Activated CD8-positive, alpha-beta T cell treated with anti-CD3 and anti-CD28 coated beads, Interleukin-2, amount 10 ng/mL, durations not matched to agents 7 days and 5 days (primary cell): ENCODE measurements at places on chromosomes 4 and X. TPM values are rescaled to one million over a fixed set of nuclear protein-coding genes. Genes with fewer than 3 reads are reported as not detected.

Gene TTC29
- not detected for total RNA-seq

Gene DMRTC1B
- total RNA-seq: 0.18 TPM

Gene SATL1
- not detected for total RNA-seq

Gene TRPC5OS
- total RNA-seq: not detected

Gene FMR1NB
- total RNA-seq: not detected

Gene ATP2B3
- total RNA-seq: not detected

Gene KIF4A
- 41.3 TPM for total RNA-seq

Gene GAB1
- total RNA-seq: 0.79 TPM

Gene MPP1
- 72.6 TPM for total RNA-seq

Gene TAF7L
- total RNA-seq: not detected

Gene SH3RF1
- 0.08 TPM for total RNA-seq

Gene NEIL3
- 33.7 TPM for total RNA-seq

Gene MAD2L1
- 68.5 TPM for total RNA-seq

- no peak for DNase-seq
- no peaks in the 10 kb centered on the region for H3K27me3 ChIP-seq
- H3K4me1 ChIP-seq: no peaks in the 10 kb centered on the region
- H3K36me3 ChIP-seq: no peaks in the 10 kb centered on the region
- H3K27ac ChIP-seq: no peak overlapping the region
Observed at GRCh38 chr4:171025776-171026175, 787.4 kb upstream of the GALNTL6 start.

DNA sequence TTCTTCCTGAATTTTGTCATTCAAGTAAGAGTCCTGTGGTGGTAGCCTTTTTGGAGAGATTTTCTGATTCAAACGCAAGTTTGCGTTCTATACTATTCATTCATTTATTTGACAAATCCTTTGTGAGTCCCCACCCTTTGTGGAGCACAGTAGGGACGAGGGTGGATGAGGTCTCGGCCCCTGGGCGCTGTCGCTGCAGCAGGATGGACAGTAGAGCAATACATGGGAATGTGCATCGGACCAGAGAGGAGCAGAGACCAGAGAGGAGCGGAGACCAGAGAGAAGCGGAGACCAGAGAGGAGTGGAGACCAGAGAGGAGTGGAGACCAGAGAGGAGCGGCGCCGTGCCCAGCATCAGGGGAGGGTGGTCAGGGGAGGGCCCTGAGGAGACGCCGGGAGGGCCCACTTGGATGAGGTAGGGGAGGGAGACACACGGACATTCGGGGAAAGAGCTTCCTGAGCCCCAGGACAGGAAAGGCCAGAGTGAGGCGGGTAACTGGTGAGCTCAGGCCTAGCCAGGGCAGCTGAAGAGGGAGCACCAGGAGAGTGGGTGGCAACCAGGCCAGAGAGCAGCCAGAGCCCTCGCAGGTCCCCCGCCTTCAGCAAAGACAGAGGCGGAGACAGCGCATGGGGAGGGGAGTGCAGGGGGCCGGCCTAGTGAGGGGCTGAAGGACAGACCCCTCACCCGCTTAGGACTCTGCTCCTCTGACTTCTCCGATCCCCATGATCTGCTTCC, 67.3 kb downstream of the NAT8L start:
- peaks cover 3% of the 10 kb centered on the region for H3K27me3 ChIP-seq
- peaks cover 2% of the 10 kb centered on the region for H3K36me3 ChIP-seq
- H3K4me1 ChIP-seq: no peaks in the 10 kb centered on the region
- no peak overlapping the region for H3K27ac ChIP-seq
- no peak overlapping the region for H3K4me3 ChIP-seq
- DNase-seq: no peak

DNA sequence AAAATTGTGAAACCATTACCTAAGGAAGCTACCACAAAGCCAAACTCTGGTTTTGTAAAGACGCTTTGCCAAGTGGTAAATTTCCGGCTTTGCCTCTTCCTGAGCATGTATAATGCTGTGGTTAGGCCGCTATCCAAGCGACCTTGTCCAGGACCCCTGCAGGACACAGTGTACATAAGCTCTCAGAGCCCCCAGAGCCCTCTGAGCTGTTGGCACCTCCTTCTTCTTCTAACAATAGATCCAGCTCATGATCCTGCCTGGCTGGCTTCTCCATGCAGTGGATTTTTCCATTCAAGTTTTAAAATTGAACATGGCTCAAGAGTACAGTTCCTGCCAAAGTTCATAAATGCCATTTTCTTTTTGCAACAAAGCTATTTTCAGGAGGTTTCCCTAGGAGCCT, 326.7 kb downstream of the MAPK10 start:
- no peaks in the 10 kb centered on the region for H3K27me3 ChIP-seq
- no peaks in the 10 kb centered on the region for H3K4me1 ChIP-seq
- no peak overlapping the region for H3K4me3 ChIP-seq
- no peaks in the 10 kb centered on the region for H3K36me3 ChIP-seq

DNA sequence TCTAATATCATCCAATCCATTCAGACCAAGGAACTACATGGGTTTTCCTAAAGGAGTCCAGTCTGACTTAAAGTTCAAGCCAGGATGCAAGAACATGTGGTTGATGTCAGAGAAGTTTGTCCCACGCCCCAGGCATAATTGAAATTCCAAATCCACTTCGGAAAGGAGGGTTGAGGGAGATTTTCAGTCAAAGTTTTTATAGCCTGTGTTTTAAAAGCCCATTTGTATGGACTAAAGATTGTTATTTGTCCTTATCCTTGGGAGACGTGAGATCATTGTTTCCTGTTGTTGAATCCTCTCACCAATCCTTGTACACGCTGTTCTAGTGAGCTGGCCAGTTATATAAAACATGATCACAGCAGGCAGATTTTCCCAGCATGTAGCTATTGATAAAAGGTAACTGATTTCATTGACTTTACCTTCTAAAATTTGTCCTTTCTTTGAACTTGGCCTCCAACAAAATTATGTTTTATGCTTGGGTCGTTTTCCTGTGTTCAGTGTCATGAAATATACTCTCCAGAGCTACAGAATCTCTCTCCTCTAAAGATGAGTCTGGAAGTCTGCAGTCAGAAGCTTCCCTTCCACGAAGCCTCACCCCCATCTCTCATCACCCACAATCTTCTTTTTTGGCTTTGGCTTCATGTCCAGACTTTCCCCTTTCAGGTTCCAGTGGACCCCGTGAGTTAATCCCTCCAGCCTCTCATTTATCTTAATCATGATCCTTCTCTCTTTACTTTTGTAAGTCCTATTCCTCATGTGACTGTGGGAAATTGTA, 92.9 kb downstream of the ATP10D start:
- H3K4me3 ChIP-seq: no peak overlapping the region
- H3K27ac ChIP-seq: no peak overlapping the region
- no peak for DNase-seq
- H3K36me3 ChIP-seq: peaks cover 4% of the 10 kb centered on the region
- no peaks in the 10 kb centered on the region for H3K27me3 ChIP-seq
- H3K4me1 ChIP-seq: no peaks in the 10 kb centered on the region

- H3K27ac ChIP-seq: no peak overlapping the region
- H3K4me3 ChIP-seq: no peak overlapping the region
- DNase-seq: no peak
- H3K27me3 ChIP-seq: no peaks in the 10 kb centered on the region
- no peaks in the 10 kb centered on the region for H3K4me1 ChIP-seq
Observed at GRCh38 chr4:41572956-41573355, 35.0 kb downstream of the LIMCH1 start.

DNA sequence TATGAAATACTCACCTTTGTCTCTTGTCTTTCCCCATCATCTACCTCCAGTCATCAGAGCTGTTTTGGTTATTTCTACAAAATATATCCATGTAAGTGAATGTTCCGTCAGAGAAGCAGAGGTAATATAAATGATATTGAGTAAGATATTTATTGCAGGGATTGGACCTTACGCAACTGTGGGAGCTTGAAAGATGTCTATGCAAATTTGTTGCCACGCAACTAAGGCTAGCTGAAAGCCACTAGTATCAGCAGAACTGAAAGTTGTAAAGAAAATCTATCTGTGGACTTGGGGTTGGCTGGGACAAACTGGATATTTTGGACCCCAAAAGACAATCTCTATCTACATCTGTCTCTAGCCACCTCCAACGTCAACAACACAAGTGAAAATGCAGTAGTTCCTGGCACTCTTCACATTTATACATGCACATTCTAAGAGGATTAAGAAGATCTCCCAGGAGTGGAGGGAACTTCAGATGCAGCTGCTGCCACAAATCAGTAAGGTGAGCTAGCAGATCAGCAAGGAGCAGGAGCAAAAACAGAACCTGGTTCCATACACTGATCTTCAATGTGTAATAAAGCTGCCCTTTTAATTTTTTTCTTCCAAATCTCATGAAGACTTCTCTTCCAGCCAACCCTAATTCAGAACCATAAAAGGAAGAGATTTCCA, 8.5 kb upstream of the CCSER1 start:
- no peak overlapping the region for H3K27ac ChIP-seq
- no peak overlapping the region for H3K4me3 ChIP-seq
- H3K27me3 ChIP-seq: peaks cover under 1% of the 10 kb centered on the region

DNA sequence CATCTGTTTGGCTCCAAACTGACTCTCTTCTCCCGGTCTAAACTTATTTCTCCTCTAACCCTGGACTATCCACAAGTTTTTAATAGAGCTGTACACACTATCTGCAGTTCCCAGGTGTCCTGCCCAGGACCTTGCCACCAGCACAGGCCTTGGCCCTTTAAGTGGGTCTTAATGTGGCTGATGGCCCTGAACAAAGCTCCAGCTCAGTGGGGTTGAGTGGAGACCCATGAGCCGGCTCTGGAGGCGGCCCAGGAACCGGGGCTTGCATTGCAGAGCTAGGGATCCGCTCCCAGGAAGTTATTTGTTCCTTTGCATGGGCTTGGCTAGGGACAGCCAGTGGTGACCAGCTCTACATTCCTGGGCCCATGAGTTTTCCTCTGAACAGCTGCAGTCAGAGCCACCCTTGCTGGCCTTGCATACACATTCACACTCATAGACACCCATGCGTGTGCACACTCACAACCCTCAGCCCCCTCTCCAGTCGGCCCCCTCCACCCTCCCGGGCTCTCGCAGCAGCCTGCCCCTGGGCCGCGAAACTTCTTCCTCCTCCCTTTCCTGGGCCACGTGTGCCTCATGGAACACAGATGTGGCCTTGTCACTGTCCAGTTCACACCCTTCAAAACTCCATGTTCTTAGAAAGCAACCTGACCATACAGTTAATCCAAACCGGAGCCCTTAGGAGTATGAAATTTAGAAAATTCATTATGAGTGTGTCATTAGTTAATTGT, 58.2 kb downstream of the GPR143 start:
- no peak for DNase-seq
- H3K27ac ChIP-seq: no peak overlapping the region
- peaks cover 21% of the 10 kb centered on the region for H3K36me3 ChIP-seq
- no peaks in the 10 kb centered on the region for H3K27me3 ChIP-seq
- peaks cover 8% of the 10 kb centered on the region for H3K4me1 ChIP-seq

GRCh38 chr4:155759372-155760252, 791 bp downstream of the GUCY1B1 start:
- no peak for DNase-seq
- H3K4me3 ChIP-seq: peak overlapping the region; percentile 45
- no peak overlapping the region for H3K27ac ChIP-seq
- peaks cover 25% of the 10 kb centered on the region for H3K27me3 ChIP-seq
- peaks cover 10% of the 10 kb centered on the region for H3K4me1 ChIP-seq
- H3K36me3 ChIP-seq: no peaks in the 10 kb centered on the region

DNA sequence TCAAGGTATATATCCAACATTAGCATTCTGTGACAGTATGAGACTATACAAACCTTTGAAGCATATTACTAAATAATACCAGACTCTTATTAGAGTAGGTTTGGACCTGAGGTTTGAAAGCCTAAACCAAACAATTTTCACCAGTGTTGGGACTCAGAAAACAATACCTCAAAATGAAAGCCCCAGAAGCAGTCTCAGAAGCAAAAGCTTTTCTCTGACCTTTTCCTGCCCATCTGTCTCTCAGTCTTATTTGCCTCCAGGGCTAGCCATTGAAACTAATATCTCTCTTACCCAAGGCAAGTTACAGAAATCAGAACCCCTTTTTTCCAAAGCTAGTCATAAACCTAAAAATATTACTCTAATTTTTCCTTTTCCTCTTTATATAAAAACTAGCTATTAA, 163.3 kb downstream of the PTCHD1 start:
- H3K27ac ChIP-seq: no peak overlapping the region
- DNase-seq: no peak
- H3K4me1 ChIP-seq: peaks cover 9% of the 10 kb centered on the region
- H3K27me3 ChIP-seq: no peaks in the 10 kb centered on the region

DNA sequence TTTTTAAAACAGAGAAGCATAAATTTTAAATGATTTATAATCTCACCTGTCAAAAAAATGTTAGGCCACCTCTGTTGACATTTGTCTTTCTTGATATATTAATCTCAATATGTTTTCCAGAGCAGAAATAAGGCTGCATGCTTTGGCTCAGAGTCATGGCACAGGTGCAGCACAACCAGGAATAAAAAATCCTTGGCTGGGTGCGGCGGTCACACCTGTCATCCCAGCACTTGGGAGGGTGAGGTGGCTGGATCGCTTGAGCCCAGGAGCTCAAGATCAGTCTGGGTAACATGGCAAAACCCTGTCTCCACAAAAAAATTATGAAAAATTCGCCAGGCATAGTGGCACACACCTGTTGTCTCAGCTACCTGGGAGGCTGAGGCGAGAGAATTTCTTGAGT, 18.1 kb downstream of the CPLX1 start:
- peaks cover 28% of the 10 kb centered on the region for H3K27me3 ChIP-seq
- H3K4me3 ChIP-seq: no peak overlapping the region
- H3K36me3 ChIP-seq: no peaks in the 10 kb centered on the region

- H3K27ac ChIP-seq: no peak overlapping the region
- no peaks in the 10 kb centered on the region for H3K36me3 ChIP-seq
- DNase-seq: no peak
- no peaks in the 10 kb centered on the region for H3K4me1 ChIP-seq
Observed at GRCh38 chr4:143986180-143986579, 33.0 kb downstream of the GYPB start.

GRCh38 chr4:76153356-76153755, 5.2 kb upstream of the NUP54 start:
- H3K36me3 ChIP-seq: peaks cover 7% of the 10 kb centered on the region
- no peak for DNase-seq
- H3K27ac ChIP-seq: no peak overlapping the region
- no peak overlapping the region for H3K4me3 ChIP-seq
- H3K27me3 ChIP-seq: no peaks in the 10 kb centered on the region

GRCh38 chr4:128721896-128722295, 87.6 kb upstream of the JADE1 start:
- peaks cover 6% of the 10 kb centered on the region for H3K27me3 ChIP-seq
- no peaks in the 10 kb centered on the region for H3K36me3 ChIP-seq
- no peaks in the 10 kb centered on the region for H3K4me1 ChIP-seq
- no peak overlapping the region for H3K27ac ChIP-seq
